ENCODE measurements at places on chromosomes 7 and 10.

DNA sequence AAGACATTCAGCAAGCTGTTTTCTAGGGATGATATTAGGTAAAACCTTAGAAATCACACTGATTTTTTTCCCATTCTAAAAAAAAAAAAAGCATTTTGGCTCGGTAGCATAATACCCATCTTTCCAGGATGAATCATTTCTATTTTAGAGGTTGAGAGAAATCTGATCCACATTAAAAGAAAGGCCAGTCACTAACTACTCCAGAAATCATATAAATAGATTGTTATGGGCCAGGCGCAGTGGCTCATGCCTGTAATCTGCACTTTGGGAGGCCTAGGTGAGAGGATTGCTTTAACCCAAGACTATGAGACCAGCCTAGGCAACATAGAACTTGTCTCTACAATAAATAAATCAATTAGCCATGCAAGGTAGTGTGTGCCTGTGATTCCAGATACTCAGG lies 164.3 kb downstream of the BAMBI start:
- no peak for DNase-seq

- no peak for DNase-seq
Measured at GRCh38 chr10:121935702-121936101, 7.9 kb upstream of the ATE1 start.

DNA sequence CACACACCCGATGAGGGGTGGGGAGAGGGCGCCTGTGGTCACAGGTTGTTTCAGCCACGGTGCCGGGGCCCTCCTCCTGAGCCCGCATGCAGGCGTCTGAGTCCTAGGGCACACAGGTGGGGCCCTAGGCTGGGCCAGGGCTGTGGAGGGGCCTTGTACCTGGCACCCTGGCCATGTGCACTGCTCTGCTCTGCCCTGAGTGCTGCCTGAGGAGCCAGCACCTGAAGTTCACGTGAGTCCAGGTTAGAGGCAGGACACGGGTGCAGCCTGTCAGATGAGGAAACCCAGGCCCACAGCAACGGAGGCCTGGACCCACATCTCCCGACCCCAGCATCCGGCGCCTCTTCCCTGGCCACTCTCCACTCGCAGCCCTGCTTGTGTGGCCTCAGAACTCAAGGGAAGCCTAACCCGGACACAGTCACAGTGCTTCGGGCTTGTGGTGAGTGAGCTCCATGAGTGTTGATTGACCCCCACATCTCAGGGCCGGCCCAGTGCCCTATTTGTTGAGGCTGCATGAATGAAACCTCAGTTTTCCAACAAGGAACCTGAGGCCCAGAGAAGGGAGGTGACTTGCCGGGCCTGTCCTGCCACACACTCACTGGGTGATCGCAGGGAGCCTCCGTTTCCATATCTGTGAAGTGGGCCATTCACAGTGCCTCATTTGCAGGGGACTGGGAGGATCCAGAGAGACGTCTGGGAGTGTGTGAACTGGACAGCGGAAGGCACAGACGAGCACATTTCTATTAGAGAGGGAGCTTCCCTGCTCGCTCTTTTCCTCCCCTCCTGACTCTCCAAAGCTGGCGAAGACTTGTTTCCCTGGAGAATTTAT lies 39.6 kb downstream of the PPIF start:
- DNase-seq, result no peak

DNA sequence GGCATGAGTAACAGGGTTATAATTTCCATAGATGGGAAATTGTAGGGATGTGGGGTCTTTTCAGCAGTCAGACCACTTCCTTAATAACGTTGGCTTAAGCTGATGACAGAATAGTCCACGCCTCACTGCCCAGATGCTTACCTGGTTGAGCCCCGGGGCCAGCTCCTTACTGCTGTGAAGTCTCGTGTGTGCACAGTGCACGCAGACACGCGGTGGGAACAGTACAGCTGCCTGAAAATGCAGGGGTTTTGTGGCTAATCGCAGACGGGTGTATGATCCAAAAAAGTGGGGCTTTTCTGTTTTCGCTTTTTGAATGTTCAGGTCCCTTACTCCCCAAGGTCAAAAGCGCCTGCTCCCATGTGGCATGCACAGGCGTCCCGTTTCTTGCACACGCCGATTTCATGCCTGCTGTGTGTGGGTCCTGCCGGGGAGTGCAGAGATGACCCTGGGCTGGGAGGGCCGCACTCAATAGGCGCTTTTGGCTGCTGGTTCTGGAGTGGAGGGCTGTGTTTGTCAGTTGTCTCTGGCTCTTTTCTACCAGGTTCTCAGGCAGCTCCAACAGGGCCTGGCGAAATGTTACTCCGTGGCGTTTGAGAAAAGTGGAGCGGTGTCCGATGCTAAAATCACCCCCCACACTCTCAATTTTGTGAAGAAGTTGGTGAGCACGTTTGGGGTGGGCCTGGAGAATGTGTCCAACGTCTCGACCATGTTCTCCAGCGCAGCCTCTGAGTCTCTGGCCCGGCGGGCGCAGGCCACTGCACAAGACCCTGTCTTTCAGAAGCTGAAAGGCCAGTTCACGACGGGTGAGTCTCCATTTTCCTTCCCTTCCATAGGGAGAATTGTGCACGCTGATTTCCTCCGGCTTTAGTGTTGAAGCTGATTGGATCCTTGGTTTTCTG lies 116.0 kb downstream of the TRRAP start:
- DNase-seq, result no peak

DNA sequence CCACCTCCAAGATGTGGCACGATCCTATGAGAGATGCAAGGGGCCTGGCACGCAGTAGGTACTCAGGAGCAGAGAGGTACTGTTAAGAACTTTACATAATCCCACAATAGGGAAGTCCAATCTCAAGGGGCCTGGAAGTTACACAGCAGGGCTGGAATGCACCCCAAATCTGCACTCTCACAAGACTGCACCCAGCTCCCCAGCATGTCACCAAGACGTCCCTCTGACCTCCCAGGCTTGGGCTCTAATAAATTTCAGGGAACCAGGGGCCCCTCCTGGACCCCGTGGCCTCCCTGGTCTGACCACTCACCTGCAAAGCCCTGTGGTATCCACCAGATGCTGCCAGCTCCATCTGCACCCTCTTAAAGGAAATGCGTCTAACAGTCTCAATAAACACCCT lies 94.9 kb downstream of the OAT start:
- no peak for DNase-seq

DNA sequence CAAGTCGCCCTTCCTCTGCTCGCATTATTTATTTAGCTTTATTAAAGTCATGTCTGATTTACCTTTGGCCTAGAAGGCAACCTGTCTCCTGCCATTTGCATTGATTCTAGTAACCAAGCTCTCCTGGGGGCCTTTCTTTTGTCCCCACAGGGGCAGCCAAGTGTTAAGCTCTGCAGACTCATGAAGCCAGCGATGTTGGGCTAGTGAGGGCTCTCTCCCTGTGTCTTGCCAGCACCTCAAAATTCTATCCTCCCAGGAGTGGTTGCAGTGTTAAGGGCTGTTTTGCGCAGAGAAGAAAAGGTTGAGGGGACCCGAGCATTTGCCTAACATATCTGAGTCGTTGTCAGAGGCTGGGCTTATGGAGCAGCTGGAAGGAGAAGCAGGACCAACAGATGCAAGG lies 61.9 kb downstream of the AOC1 start:
- no peak for DNase-seq

DNA sequence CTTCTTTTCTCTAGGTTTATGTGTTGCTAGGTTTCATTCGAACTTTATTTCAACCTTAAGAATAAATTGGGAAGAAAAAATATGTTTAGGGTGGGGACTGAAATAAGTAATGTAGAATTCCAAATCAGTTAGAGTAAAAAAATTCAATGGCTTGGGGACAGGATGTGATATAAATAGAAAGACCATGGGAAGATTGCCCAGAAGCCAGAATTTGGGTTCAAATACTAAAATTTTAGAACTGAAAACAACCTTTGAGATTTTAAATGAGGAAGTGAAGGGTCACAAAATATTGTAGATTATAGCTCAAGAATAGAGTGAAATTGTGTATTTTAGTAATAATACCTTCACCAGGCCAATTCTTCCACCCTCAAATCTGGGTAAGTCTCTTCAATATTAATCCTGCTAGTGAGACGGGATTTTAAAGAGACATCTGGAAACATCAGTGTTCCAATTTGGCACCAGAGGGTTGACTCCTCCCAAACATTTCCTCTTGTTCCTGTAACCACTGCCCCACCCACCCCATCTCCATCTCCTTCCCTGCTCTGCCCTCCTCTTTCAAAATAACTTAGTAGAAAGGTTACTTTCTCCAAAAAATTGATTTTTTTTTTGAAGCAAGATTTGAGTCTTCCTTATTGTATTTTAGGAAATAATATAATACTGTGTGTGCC lies 51.3 kb upstream of the FAM3C start:
- no peak for DNase-seq

DNA sequence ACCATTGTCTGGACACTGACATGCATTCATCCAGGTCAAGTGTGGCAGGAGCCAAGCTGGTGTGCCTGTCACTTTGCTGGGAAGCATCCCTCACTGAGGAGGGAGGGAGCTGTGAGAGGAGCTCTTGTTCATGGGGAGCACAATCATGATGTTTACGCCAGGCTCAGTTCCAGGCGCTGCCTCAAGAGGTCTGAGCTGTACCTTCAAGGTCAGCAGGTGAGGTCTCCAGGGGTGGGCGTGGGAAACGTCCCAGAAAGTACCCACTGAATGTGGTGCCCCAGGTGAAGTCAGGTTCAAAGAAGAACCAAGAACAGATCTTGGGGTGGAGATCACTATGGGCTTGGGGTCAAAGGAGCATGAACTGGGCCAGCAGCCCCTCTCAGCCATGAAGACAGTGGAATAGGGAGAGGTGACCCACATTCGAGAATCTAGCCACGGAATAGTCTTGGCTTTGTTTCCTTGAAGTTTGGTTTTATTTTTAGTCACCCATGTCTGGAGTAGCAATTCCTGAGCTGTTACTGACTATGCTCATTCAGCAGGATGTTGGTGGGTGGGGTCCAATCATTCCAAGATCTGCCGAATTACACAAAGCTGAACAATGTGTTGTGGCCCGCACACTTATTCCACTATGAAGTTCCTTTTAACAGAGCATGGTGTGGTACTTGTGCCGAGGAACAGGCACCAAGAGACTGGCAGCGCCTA lies 29.3 kb downstream of the NPS start:
- DNase-seq, result no peak

DNA sequence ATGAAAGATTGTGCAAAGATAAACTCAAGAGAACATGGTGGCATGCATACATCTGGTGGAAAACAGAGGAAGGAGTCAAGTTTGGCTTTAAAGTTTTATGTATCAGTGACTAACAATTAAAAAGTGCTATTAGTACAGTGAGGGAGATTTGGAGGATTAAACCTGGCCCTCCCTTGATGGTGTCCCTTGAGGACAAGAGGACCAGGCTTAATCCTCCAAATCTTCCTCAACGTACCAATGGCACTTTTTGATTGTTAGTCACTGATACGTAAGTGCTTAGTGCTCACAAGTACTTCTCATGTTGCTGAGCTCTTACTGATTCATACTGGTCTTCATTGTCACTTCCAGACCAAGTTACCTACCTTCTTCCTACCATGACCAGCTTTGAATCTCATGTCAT lies 47.2 kb upstream of the SEMA3E start:
- DNase-seq, result no peak

DNA sequence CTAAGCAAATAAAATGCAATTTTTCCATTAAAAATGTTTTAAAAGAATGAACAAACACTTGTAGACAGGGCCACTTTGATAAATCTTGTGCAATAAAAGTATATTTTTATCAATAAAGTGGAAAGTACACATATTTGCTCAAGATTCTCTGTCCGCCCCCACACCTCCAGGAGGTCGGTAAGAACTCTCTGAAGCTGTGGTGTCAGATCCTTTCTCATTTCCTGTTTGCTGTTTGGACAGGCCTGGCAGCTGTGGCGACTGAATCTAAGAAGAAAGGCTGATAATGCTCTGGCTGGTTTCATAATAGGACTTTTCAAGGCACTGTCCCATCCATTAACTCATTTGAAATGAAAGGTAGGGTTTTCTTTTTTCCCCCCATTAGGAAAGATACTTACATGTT lies 15.3 kb upstream of the ASB4 start:
- no peak for DNase-seq

DNA sequence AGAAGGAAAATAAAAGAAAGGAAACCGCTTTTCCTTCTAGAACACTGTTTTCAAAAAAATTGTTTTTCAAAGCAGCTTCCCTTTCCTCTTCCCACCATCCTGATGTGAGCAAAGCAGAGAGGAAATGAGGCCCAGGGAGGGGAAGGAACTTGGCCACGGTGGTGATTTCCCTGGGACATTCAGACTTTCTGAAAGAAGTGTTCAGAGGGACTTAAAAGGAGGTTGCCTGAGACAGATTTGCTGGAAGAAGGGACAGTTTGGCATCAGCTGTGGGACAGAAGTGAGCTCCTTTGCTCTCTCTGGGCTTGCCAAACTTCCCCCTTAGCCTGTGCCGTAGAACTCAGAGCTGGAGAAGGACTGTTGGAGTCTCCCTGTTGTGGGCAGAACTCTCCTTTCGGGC lies 30.3 kb downstream of the ADCYAP1R1 start:
- no peak for DNase-seq

DNA sequence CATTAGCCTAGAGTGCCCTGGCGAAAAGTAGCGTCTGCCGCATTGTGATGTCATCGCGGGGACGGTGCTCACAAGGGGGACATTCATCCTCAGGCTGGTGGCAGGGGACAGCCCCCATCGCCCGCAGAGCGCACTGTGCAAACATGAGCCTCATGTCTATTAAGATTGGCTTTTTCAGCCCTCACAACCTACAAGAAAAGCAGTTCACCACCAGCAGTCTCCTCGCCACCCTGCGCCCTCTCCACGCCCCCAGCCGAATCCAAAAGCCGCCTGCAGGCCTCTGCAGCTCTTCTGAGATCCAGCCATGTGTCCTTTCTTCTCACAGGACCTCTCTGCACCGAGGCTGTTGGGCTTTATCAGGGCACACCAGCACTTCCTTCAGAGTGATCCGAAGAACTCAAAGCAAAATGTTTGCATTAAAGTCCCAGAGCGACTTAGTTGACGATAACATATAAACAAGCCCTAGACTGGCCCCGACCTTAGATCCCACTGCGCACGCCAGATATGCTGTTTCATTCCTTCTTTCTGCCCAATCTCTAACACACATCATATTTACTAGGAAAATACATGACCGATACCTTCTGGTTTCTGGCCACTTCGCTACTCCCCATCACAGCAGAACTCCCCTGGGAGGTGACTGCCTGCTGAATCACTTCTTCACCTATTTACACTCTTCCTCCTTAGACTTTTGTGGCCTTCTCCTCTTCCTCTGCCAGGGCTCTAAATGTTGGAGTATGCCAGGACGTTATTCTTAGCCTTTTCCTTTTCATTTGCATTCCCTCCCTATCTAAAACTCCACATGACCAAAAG lies 206.0 kb upstream of the SH2B2 start:
- no peak for DNase-seq

GRCh38 chr10:126062131-126063032 lies 166.0 kb downstream of the FANK1 start:
- DNase-seq, result no peak

Data from stimulated activated CD4-positive, alpha-beta T cell treated with anti-CD3 and anti-CD28 coated beads, Interleukin-1b, Interleukin-23, amount 100 ng/mL, for 48 hours (primary cell).